ENCODE measurements at places on chromosomes 6 and 20.

- no peak for DNase-seq
These were observed 365.3 kb downstream of the RNF144B start for GRCh38 chr6:18752278-18753068.

DNA sequence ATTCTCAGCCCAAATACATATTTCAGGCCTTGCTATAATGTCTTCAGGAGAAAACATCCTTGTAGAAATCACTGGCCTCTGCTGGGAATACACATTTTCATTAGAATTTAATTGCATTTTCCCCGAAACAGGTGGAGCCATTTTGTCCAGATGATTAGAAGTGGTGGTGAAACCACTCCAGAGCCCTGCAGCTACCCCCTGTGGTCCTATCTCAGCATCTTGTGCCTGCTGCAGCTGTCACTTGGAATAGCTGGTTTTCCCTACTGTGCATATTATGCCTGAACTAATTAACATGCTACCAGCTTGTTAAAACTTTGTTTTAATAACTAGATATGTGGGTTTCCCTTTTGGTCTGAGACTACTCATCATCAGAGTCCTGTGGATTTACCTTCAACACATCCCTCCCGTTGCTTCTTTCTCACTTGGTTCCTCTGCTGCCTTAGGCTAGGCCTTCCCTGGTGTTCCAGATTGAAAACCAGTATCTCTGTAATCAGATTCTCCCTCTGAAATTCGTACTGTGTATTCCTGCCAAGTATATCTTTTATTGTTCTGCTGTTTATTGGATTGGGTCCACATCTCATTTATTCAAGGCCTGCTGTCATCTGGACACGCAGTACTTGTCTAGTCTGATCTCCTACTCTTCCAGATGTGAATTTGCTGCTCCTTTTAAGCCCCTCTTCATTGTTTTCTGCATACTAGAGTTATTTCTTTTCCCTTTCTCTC lies 15.2 kb downstream of the DNAH8 start:
- DNase-seq: no peak

GRCh38 chr20:13786143-13786828 lies 1.5 kb downstream of the NDUFAF5 start:
- DNase-seq: no peak

DNA sequence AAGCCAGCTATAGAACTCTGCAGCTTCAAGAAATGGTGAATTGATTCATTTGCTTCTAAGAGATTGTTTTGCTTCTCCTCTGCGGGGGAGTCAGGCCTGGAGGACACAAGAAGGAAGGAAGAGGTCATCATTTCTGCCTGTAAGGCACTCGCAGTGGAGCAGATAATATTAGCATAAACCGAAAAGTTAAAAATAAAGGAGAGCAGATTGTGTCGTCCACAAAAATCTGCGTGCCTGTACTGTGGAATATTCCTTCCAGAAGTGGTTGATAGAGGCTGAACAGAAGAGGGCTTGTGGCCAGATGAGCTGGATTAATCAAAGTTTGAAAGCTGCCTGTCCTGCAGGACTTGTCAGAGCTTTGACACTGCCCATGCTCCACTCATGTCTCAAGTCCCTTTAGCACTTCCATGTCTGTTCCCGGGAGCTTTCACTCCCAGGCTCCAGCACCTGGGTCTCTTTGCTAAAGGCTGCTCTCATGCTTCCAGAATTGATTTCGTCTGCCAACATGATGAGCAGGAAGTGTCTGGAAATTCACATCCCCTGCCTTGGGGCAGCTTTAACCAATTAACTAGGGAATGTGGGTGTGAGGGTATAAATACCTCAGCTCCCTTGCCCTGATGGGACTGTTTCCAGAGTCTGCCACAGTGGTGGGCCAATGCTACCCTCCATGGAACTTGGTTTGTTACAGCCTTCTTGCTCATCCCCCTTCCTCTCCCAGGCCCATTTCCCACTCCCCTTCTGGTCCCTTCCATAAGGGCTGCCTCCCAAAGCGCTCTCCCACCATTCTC lies 65.1 kb upstream of the STX16 start:
- DNase-seq: no peak

DNA sequence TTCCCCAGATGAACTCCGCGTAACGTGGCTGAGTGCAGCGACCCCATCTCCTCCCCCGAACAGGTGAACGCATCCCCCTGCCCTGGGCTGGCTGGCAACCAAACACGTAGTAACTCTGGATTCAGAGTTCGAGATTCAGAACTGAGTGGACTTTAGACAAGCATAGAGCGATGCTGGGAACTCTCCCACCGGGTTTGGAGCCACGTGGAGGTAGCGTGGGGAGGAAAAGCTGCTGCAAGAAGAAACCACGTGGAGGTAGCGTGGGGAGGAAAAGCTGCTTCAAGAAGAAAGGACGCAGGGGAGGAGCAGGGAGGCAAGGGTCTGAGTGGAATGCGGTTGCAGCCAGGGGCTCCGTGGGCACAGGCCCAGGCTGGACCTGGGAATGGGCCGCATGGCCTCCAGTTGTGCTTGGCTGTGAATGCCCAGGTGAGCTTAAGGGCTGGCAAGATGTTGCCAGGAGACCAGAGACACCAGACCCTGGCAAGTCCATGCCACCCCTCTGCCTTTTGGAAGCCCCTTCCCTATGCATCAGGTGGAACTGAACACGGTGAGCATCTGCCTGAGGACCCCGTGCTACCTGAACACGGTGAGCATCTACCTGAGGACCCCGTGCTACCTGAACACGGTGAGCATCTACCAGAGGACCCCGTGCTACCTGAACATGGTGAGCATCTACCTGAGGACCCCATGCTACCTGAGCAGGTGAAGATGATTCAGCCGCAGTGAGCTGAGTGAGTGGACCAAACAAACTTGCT lies 118.0 kb upstream of the FRMD1 start:
- no peak for DNase-seq

GRCh38 chr6:6643398-6643797 lies 54.9 kb downstream of the LY86 start:
- no peak for DNase-seq

DNA sequence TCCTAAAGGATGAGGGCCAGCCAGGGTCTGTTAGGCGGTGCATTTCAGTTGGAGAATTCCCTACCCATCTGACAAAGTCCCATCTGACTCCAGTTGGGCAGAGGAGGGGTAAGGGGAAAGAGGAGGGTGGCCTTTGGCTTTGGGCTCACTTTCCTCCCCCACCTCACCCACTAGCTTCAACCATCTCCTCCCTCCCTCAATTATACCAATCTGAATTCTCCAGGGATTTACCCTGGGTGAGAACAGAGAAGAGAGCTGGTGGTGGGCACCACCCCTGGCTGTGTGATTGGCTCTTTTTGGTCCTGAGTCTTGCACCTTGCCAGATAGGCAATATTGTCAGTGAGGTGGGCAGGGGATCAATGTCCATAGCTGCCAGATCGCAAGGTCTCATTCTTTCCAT lies 3.2 kb downstream of the HMGA1 start:
- DNase-seq: no peak

DNA sequence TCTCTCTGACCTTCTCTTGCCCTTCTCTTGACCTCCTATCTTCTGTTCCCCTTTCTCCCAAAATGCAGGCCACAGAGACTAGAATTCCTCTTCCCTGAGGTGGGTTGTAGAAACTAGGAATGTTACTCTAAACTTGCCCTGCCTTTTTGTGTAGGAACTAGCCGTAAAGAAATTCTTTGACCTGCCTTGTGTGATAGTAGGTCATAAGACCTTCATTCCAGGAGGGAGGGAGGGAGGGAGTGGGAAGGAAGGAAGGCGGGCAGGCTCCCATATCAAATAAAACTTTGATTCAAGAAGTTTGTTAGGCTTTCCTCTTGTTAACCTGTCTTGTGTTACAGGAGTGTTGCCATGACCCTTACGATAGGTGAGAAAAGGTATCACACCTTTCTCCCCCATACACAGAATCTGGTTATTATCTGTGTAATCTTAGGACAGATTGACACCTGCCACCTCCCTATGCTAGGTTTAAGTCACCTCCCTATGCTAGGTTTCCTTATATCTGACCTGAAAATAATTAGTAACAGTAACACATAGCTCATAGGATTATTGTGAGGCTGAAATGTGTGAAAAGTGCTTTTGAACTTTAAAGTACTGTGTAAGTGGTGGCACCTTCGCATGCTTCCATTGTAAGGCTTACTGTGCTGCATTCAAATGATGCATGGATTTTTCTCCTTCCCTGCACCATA lies 32.6 kb upstream of the FUCA2 start:
- no peak for DNase-seq

DNA sequence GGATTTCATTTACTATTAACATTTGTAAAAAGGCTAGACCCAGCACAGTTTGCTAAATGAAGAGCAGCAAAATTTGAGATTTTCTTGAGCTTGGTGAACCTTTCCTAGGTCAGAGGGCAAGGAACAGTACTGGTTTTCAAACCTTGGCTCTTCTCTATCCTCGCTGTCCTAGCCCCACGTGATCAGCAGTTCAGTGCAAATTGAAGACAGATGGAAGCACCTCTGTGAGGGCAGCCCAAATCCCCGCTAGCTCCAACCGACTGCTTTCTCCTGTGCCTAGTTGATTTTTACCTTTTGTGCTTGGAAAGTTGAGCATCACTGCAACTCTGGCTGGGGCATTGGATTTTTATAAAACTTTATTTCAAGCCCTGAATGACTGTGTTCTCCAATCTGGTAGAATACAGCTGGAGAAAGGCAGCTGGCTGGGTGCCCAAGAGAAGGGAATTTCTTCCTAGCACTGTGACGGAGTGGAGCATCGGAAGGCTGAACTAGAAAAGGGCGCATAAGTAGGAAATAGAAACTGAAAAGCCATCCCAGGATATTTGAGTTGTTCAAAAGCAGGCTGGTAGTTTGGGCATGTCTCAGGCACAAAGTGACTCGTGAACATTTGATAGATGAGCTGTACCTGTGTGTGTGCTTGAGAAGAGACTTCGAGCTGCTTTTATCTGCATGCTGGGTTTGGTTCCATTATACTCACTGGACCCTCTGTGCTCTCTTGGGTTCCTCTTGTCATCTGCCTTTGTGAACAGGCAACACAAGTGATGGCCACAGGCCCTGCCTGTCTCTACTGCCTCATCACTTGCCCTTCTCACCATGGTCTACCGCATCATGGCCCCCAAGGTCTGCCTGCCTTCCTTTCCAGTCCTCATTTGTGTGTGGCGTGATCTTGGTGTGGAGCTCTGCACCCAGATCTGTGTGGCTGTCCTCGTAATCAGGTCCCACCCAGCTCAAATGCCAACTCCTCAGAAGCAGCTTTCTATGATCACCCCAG lies 2.3 kb downstream of the RNF114 start:
- peak; percentile 6 for DNase-seq

DNA sequence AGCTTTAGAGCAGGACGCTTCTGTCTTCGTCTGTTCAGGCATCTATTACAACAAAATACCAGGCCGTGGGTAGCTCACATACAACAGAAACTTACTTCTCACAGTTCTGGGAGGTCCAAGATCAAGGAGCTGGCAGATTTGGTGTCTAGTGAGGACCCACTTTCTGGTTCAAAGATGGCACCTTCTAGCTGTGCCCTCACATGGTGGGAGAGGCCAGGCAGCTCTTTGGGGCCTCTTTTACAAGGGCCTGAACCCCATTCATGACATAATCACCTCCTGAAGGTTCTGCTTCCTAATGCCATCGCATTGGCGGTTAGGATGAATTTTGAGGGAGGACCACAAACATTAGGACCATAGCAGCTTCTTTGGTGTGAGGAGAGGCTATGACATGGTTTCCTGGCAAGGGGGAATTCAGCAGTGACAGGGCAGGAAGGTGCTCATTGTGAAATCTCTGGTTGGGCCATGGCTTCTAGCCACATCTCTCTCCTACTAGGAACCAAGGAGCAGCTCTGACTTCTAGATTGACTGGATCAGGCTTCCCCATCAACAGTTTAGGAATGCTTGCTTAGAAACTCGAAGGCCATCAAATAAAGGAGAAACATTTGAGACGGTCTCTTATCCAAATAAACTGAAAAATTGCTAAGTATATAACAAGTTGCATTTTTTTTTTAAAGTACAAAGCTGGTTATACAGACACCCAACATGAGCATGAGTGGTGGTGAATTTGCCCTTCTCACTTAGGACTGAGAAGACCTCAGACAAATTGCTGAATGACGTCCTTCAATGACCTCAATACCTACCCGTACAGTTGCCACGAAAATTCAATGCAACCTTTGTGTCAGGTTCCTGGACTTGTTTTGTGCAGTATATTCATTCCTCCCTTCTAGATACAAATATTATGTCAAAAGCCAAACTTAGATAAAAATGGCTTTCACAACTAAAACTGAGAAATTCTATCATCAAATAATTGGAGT lies 140.7 kb downstream of the ZDHHC14 start:
- DNase-seq: no peak

DNA sequence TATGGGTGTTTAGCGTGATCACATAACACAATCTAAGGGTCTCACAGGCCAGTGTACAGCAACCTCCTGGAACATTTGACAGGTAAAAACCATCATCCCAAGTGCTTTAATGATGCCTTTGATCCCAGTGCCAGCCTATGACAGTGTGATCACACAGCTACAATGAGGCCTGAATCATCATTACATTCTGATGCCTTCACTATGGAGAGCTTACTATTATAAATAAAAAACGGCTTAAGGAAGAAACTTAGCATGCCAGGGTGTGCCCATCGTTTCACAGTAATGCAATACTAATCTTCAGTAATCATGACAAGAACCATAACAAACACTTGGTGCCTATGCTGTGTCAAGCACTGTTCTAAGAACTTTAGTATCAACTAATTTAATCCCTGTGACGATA lies 11.4 kb downstream of the MAP7 start:
- DNase-seq: no peak

All from kidney glomerular epithelial cell (primary cell).